ENCODE measurements at places on chromosomes 3 and 15.

- no peak for DNase-seq
Measured at GRCh38 chr3:144351773-144352365, 380.2 kb downstream of the DIPK2A start.

- DNase-seq: no peak
Measured at GRCh38 chr3:155745795-155746550, 1.1 kb upstream of the PLCH1 start.

- no peak for DNase-seq
Measured at GRCh38 chr3:54433846-54434245, 311.5 kb downstream of the CACNA2D3 start.

- DNase-seq: no peak
Measured at GRCh38 chr15:23734862-23735261, 47.8 kb upstream of the NDN start.

GRCh38 chr3:106172780-106173179, 304.0 kb upstream of the CBLB start:
- DNase-seq: no peak

GRCh38 chr3:67109651-67110204, 111.6 kb downstream of the KBTBD8 start:
- no peak for DNase-seq

GRCh38 chr3:186870421-186871201, 28.1 kb downstream of the ADIPOQ start:
- no peak for DNase-seq

DNA sequence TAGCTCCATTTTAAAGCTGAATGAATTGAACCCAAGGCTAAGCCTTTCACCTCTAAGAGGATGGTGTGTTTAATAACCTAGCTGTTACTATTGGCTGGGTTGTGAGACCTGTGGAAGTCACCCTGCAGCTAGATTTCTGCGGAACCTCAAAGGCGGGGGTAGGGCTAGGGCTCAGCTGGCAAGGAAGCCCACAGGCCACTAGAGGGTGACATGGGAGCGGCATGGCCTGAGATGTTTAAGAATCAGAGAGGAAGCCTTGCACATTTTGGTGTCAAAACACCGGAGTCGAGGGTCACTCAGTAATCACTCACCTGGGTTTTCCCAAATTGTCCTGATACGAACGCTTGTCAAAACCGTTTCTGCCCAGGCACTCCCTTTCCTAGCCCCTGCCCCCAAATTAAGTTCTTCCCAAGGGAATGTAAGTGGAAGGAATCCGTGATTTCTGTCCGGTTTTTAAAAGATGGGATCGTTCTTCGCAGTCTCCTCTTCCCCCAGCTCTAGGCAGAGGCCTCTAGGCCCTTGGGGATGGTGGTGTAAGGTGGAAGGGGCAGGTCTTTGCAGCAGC, 3.8 kb upstream of the ACAD9 start:
- DNase-seq: peak; percentile 45

DNA sequence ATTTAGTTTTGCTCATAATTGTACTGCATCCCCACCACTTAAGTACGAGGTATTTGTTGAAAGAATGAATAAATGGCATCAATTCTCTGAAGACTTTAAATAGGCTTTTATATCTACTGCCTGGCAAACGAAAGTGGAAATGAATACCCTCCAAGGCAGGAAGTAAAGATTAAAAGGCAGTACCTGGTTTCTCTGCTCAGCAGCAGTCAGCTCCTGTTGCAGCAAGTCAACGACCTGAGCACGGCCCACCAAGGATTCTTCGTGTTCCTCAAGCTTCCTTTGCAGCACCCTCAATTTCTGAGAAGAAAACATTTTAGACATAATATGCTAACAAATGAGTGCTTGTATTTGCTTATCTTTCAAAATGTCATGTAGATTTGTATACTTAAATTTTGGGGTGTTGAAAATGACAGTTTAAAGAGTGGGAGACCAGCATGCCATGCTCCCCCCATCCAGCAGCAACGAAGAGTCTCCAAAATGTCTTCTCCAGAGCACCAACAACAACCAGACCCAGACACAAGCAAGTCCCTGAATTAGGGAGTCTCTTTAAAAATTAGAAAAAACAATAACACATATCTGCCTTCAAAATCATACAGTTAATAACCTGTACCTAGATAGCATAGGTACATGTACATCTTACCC, 31.2 kb downstream of the GOLGB1 start:
- no peak for DNase-seq

GRCh38 chr15:55106155-55106554, 90.6 kb downstream of the RSL24D1 start:
- DNase-seq: no peak

DNA sequence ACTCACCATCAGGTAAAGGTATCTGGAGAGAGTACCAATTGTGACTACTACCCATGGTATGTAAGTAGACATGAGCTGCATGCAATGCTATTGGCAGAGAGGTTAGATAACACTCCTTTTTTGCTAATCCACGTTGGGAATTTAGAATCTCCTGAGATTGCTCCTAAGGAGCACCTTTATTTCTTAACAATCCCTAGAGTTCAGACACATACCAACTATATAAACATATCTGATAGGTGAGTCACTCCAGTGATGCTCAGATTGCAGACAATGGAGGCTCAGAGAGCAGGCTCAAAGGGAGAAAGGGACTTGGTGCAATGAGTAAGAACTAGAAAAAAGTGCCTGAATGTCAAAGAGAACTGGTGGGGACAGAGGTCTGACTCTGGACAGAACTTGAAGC, 47.0 kb upstream of the LRRFIP2 start:
- no peak for DNase-seq

DNA sequence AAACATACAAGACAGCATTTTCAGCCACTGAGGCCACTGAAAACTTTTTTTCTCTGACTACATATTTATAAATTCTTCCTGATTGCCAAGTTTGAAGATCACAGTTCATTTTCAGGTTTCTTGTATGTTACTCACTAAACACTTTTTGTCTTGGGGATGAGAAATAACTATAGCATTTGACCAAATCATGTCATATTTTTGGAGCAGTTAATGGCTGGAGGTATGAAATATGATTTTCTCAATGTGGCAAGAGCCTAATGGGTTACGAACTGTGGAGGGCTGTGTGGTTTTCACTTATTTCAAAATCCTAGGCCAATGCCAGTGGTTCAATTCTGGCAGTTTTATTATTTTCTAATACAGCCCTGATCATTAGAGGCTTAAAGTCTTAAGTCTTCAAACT, 64.4 kb downstream of the USP13 start:
- DNase-seq: no peak

DNA sequence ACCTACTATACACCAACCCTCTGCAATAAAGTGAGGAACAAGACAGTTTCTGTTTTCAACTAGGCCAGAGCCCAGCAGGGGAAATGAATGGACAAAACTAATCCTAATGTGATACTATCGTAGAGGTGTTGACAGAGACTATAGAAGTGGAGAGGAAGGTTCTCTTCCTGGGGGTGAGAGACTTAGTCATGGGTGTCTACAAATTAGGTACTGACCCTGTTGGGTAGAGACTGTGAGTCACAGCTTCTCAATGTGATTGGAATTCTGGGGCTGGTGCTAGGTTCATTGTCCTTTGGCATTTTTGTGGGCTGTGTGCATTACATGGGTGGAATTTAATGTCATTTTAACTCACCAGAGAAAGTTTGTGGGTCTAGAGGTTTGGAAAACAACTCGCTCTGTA, 79.3 kb downstream of the ADAMTSL3 start:
- no peak for DNase-seq

DNA sequence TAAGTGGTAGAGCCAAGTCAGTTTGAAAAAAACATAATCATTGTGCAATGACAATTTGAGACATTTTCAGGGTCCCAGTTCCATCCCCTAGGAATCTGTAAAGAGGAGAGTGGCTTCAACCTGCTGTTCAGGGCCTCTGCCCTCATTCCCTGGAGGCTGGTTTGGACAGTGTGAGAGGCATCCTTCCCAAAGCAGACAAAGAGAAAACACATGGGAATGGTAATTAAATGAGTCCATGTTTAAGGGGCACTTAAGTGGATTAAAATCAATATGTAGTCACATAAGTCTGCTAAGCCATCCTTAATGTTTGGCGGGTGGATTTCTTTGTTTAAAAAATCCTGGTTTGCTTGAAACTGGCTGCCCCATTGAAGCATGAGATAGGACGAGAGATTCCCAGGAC, 146.3 kb upstream of the CTDSPL start:
- DNase-seq: no peak

GRCh38 chr15:57476533-57476975, 100.2 kb downstream of the CGNL1 start:
- DNase-seq: no peak

All from stimulated activated CD8-positive, alpha-beta memory T cell treated with anti-CD3 and anti-CD28 coated beads, Interleukin-2, amount 100 ng/mL, for 48 hours (primary cell).